Activated CD4-positive, alpha-beta T cell treated with anti-CD3 and anti-CD28 coated beads, Interleukin-2, amount 10 ng/mL, durations not matched to agents 7 days and 5 days (primary cell): ENCODE measurements at places on chromosomes 6 and 20.

DNA sequence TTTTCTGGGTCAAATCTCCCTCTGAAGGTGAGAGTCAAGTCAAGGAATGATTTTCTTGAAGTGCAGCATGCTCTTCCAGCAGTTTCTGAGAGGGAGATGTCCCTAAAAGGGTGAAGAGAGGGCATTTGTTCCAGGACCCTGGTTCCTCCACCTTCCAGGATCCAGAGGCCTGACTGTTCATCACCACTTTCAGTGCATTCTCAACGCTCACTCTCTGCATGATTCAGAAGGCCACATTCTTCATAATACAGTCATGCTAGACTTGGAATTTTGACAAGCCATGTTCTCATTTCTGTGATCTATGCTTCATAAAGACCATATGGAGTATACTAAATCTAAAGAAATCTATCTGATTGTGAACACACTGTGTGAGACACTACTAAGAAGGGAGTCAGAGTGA lies 85.1 kb downstream of the PDE7B start:
- no peak for DNase-seq

DNA sequence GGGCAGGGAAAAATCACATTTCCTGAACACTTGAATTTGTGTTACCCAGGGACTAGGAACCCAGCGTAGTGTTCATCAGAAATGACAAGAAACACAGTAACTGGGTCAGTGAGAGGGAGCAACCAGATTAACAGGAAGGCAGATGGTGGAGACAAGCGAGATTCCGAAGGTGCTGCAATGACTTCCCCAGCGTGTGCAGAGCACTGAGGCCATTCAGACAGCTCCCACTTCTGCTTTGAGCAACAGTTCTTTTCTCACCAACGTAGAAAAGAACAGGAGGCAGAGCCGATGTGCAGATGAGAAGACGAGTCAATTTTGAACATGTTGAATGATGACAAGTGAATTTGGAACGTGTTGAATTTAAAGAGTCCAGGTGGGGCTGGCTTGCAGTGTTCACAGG lies 63.1 kb upstream of the IFNGR1 start:
- no peak for DNase-seq

DNA sequence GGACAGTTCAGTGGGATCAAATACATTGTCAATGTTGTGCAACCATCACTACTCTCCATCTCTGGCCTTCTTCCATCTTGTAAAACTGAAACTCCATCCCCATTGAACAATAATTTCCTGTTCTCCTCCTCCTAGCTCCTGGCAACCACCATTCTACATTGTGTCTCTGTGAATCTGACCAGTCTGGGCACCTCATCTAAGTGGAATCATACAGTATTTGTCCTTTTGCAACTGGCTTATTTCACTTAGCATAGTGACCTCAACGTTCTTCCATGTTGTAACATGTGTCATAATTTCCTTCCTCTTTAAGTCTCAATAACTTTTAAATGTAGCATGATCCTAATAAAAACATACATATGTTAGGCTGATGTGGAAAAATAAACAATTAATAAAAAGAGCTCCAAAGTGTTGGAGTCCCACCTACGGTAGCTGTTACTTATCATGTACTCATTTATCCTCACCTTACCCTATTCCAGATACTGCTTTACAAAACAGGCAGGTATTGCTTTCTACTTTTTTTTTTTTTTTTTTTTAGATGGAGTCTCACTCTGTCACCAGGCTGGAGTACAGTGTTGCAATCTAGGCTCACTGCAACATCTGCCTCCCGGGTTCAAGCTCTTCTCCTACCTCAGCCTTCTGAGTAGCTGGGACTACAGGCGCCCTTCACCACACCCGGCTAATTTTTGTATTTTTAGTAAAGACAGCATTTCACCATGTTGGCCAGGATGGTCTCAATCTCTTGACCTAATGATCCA lies 91.9 kb downstream of the TNFAIP3 start:
- no peak for DNase-seq

DNA sequence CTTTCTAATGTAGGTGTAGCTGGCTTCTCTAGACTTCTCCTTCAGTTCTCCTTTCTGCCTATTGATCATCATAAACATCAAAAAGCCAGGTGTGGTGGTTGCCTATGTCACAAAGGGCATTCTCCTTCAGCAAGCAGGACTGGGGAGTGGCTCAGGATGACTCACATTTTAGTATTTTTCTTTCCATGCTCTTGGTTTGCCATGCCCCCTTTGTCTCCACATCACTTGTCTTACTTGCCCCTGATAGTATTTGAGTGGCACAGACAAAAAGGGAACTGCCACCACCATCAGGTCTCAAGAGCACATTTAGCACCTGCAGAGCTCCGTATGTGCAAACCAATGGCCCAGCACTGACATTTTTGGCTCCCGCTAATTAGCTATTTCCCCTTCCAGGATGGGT lies 698.8 kb downstream of the DHX35 start:
- DNase-seq: no peak

DNA sequence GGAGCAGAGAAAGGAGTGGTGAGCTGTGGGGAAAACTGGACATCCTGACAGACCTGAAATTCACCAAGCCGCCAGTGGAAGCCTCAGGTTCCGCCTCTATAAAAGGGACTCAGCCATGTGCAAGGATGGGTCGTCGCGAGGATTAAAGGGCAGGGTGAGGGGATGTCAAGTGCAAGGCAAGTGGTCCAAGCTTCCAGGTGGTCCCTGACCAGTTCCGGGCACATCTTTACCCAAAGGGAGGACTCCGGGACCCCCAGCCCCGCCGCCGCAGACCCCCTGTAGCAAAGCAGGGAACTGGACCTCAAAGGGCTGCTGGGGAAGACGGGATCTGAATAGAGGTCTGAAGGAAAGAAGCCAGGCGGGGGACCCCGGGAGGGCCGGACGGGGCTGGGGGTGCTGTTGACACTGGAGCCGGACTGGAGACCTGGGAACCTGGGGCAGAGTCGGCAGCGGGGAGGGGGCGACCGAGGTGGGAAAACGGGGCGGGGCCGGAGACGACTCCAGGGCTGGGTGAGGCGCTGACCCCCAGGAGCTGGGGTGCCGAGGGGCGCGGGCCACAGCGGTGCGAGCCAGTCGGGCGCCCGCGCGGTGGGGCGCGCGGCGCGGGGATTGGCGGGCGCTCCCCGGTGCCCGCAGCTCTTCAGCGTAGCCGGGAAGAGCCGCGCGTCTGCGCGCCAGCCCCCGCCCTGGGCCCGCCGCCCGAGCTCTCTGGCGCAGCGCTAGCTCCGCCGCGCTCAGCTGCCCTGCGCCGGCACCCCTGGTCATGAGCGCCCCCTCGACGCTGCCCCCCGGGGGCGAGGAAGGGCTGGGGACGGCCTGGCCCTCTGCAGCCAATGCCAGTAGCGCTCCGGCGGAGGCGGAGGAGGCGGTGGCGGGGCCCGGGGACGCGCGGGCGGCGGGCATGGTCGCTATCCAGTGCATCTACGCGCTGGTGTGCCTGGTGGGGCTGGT lies at the start of gene SSTR4:
SSTR4 (plus strand) TSS at position 592 of the 951 bp plus-strand sequence; CDS start at position 764, 172 bp downstream.
- no peak for DNase-seq

- DNase-seq: no peak
Measured at GRCh38 chr6:6851949-6852261, 255.9 kb upstream of the RREB1 start.

GRCh38 chr6:143900358-143900757 lies 36.1 kb downstream of the ZC2HC1B start:
- no peak for DNase-seq

GRCh38 chr20:15091421-15092037 lies 754.1 kb upstream of the FLRT3 start:
- DNase-seq: no peak

DNA sequence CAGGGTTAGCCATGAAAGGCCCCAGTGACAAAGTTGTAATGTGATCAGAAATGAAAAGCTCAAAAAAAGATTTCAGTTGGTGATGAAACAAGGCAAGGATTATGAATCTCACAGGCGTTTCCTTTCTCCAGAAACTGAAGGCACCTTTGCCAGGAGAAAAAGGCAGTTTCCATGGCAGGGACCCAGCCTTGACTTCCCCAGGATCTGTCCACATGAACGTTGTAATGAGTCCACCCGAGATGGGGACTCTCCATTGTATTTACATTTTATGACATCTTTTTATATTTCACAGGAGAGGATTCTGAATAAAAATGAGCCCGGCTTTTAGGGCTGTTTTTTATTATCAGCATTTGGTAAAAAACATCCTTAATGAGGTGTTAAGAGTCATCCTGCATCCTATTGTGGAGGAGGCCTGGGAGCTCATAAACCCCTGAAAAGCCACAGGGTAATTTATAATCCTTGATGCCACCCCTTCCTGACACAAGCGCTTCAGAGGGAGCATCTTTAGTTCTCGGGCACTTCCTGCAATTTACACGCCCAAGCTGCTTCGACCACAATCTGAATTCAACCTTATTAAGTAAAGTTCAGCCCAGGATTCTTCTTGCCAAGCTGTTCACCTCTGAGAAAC lies 74.1 kb upstream of the SALL4 start:
- DNase-seq: no peak

GRCh38 chr6:135044639-135045038 lies 10.0 kb downstream of the HBS1L start:
- no peak for DNase-seq

GRCh38 chr20:40255365-40255764 lies 433.7 kb downstream of the MAFB start:
- DNase-seq: no peak

GRCh38 chr6:10520468-10520867 lies 683 bp upstream of the GCNT2 start:
- no peak for DNase-seq

DNA sequence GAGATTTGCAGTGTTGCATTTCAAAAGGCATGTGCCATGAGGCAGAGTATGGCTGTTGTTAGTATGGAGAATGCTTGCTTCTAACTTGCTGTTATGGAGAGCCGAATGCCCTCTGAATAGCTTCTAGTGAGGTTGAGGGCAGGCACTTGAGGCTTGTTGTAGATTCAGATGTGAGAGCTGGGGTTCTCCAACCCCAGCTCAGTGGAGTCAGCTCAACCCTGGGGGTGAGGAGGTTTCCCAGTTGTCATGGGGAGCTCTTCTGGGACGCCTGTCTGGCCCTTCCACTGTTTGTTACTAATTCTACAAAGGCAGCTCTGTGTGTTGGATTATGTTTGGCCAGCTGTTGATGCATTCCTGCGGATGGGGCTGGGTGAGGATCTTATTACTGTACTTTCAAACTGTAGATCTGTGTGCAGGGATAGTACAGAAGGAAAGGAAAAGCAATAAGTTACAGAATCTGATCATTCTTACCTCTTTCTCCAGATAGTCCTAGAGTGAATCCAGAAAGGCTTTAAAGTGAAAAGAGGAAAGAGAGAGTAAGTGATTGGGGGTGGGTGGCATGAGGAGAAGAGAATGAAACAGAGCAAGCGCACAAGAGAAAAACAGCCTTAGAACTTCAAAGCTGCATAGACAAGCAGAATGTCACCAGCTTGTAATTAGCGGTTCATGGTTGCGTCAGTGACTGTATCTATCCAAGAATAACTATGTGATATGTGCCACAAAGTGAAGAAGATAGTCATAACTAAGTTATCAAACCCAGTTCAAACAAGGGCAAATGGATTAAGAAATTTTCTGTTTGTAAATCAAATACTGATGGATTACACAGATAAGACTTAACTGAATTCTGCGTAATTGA lies 148.7 kb downstream of the PRL start:
- no peak for DNase-seq

GRCh38 chr6:110609101-110609500 lies 132.7 kb upstream of the SLC22A16 start:
- no peak for DNase-seq

DNA sequence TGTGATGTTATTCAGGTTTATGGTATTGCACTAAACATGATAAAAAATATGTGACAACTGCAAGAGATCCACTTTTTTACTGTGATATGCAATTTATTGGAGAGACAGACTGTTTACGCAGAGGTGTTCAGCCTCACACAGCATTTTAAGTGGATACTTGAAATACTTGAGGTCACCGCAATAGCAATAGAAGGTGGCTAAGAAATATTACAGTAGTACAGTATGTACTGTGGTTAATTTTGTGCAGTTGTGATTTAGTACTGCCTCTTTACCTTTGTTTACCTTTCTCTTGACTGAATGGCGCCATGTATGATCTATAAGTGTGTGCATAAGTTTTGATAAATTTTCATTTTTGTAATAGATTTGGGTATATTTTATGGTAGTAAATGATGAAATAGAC lies 17.4 kb downstream of the MACROD2 start:
- no peak for DNase-seq

- no peak for DNase-seq
Measured at GRCh38 chr6:14763139-14763538, 482.7 kb upstream of the JARID2 start.

GRCh38 chr6:167450626-167451025 lies 125.7 kb downstream of the TTLL2 start:
- no peak for DNase-seq

DNA sequence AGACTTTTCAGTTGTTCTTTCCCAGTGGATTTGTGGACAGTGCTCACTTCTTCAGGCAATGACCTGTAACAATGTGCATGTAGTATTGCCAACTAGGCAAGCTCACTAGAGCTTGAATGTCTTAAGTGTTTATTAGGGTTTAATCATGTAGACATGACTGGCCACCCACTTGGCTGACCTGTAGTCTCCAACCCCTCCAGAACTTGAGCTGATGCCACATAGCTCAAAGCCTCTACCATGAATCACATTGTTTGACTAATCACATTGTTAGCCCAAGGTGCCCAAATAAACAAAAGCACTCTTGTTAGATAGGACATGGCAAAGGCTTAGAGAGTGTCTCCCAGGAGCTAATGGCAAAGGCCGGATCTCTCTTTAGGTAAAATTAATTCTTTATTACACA lies 272.7 kb downstream of the GRIK2 start:
- no peak for DNase-seq

DNA sequence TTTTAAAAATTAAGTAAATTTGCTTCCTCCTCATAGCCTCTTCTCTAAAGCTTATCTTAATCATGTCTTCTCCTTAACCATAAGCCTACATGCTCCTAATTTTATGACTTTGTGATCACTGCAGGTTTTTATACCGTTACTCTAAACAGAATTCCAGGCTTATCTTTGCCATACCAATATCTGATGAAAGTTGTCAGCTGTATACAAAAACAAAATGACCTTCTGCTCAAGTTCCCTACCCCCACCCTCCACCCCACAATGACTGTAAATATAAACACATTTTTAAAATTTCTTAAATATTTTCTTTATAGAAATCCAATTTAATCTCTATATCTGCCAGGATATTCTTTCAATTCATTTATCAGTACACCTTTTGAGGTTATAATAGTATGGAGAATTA lies 60.5 kb upstream of the SGK1 start:
- DNase-seq: no peak
